ENCODE measurements at places on chromosomes 6 and 20. TPM values are rescaled to one million over a fixed set of nuclear protein-coding genes. Genes with fewer than 3 reads are reported as not detected.
A peak's percentile ranks its signal among the peaks of the same experiment; 100 is the strongest.

- no peak for DNase-seq
Measured at GRCh38 chr6:89927264-89927663, 33.0 kb downstream of the GJA10 start.

- DNase-seq = no peak
Measured at GRCh38 chr20:35003211-35004031, 47.8 kb downstream of the MYH7B start.

GRCh38 chr6:43095939-43096338 is 19.8 kb downstream of the PTK7 start:
- peak; percentile 35 for DNase-seq

DNA sequence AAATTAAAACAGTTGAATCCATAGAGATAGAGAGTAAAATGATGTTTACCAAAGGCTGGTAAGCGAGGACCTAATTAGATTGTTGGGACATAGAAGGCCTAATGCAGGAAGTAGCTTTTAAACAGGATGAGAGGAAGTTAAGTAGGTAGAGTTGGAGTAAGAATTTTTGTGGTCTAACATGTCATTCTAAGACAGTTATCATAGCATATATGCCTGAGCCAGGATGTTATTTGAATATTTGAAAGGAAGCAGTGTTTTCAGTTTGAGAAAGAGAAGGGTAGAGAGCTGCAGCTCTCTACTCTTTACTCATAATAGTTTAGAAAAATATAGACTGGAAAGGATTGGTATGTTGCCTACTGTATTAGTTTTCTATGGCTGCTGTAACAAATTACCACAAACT is 121.6 kb downstream of the MEI4 start:
- no peak for DNase-seq

- no peak for DNase-seq
Measured at GRCh38 chr20:2873747-2874041, 413 bp downstream of the PTPRA start.

CDH26 gene
- 0.68 TPM for total RNA-seq
